Fibroblast of mammary gland (primary cell): ENCODE measurements at places on chromosomes 11 and 22.

GRCh38 chr22:22406445-22407027, 102.0 kb downstream of the ZNF280B start:
- no peak for DNase-seq

GRCh38 chr11:133506551-133507094, 25.7 kb downstream of the OPCML start:
- DNase-seq = no peak

- DNase-seq = no peak
These were observed 1.5 kb upstream of the SIPA1 start for GRCh38 chr11:65636108-65637031.

DNA sequence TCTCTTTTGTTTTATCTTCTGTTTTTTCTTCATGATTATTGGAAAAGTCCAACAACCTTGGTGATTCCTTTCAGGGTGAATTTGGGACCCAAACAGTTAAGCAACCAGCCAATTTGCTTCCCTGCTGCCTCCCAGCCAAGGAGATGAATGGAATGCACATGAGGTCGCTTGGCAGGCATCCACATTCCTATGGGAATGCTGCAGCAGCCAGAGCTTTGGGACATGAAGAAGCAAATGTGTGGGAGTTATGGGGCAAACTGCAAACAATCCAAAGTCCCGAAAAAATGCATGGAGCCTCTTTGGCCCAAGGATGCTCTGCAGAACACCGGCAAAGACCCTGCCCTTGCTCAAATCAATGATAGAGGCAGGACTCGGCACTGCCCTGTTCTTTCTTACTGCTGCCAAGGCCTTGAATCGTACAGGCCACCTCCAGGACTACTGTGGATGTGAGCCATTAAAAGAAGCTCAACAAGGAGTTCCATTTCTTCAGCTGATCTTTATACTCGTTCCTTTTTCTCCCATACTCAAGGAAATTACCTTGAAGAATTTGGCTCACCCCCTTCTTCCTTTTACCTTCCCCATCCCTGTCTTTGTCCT, 117.3 kb upstream of the TEAD1 start:
- peak; percentile 96 for DNase-seq

- no peak for DNase-seq
These were observed 31.6 kb downstream of the UQCR10 start for GRCh38 chr22:29798801-29799200.

- no peak for DNase-seq
These were observed 2.9 kb upstream of the IL18BP start for GRCh38 chr11:71995726-71996291.

DNA sequence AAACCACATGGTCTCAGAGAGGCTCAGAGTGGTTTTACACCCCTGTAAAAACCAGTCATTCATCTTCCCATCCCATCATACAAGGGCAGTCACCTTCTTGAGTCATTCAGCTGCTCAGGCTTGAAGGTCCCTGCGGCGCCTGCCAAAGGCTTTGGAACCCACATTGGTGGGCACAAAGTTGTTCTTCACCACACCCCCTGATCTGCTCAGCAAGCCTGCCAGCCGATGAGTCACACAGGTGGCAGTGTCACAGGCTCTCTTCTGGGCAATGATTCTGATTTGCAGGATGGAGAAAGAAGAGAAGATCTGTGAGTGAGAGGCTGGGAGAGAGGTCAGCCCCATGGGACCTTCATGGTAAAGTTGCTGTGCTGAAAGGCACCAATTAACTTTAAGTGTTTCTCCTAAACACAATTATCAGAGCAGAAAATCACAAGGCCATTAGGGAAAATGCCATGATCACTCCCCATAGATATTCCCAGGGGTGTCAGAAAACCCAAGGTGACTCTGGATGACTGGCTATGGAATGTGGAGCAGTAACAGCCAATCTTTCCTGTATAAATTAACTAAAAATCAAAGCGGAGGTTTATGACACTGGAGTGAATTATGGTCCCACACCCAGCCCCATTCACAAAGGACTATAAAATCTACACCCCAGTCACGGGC, 4.4 kb downstream of the CALCA start:
- no peak for DNase-seq

- no peak for DNase-seq
These were observed 8.4 kb upstream of the CD248 start for GRCh38 chr11:66325263-66325671.

- no peak for DNase-seq
These were observed 13.0 kb downstream of the BCR start for GRCh38 chr22:23193196-23193827.

DNA sequence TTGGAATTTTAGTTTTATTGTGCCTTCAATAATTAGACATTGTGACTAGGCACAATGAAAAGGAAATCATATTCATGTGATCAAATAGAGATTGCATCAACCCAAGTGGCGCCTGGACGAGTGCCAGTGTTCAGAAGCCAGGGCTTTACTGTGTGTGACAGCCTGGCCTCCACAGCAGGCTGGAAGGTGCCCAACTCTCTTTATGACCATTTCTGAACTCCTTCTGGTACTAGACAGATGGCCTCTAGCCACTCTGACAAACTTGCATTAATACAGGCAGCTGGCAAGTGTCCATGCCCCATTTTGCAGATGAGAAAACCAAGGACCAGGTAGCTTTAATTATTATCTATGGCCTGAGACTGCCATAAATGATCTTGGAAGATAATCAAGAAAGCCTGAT, 8.3 kb upstream of the POU2AF1 start:
- DNase-seq = no peak

- DNase-seq = no peak
These were observed 160.0 kb upstream of the NCAM1 start for GRCh38 chr11:112801025-112801816.

- DNase-seq = no peak
These were observed 18.5 kb downstream of the RELT start for GRCh38 chr11:73394416-73395296.

- DNase-seq = peak; percentile 39
These were observed 1005.8 kb upstream of the CCDC90B start for GRCh38 chr11:84292006-84292405.

- DNase-seq = no peak
These were observed 125.0 kb upstream of the NARS2 start for GRCh38 chr11:78699609-78700135.
